Stimulated activated CD4-positive, alpha-beta T cell treated with anti-CD3 and anti-CD28 coated beads, Interleukin-12 subunit alpha, Interleukin-12 subunit beta, amount 100 ng/mL, for 4 hours (primary cell): ENCODE measurements at places on chromosomes 7 and 10.

- DNase-seq, result no peak
These were observed 910.3 kb downstream of the LRMDA start for GRCh38 chr10:76341740-76342139.

DNA sequence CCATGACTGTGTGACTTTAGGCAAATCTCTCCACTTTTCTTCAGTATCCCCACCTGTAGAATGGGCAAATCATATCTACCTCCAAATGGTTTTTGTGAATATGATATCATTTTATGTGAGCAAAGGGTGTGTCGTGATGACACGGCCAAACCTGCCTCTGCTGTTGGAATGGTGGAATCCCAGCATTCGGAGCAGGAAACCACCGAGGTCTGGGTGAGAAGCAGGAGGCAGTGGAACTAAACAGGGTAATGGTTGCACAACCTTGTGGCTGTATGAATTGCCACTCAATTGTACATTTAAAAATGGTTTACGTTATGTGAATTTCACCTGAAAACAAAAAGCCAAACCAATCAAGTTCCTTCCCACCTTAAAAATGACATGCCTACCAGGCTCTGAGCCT is 131.4 kb upstream of the ZMIZ1 start:
- DNase-seq, result no peak

DNA sequence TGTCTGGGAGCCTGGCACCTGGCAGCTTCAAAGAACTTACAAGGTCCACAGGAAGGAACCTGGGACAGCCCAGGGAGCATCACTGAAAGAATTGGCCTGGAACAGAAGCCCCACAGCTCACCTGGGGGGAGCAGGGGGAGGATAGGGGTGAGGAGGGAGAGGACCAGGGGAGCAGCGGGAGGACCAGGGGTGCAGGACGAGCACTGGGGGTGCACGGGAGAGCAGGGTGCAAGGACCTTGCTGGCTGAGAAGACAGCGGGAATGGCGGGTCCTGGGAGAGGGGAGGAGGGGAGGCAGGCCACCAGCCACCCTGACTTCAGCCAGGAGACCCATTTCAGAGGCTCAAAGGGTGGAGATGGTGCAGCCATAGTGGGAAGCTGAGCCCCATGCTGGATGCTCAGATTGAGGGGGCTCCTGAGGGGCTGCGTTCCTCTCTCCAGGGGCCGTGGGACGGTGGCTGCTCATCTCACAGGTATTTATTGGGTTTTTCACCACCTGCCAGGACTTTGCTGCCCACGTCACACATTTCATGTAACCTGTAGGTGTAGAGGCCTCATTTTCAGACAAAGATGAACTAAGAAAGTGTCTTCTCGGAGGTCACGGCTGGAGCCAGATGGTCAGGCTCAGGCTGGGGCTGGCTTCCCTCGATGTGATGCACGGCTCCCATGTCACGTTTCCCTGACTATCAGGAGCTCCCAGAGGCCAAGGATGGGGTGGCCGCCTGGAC is 110.1 kb downstream of the WDR37 start:
- DNase-seq, result no peak

DNA sequence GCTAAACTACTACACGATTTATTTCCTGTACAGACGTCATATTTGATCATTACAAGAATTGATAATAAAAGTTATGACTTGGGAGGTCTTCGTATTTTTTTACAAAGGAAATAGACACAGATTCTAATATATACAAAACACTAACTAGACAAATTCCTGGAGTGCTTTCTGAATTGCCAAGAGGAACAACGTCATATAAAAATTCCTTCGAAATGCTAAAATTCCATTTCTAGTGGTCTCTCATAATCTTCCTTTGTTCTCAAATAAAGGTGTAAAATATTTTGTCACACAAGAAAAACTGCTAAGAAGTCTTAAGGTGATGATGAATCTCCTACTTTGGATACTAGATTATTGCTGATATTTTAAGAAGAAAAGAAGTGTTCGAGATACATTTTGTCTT is 85.4 kb downstream of the CDK6 start:
- DNase-seq, result no peak

DNA sequence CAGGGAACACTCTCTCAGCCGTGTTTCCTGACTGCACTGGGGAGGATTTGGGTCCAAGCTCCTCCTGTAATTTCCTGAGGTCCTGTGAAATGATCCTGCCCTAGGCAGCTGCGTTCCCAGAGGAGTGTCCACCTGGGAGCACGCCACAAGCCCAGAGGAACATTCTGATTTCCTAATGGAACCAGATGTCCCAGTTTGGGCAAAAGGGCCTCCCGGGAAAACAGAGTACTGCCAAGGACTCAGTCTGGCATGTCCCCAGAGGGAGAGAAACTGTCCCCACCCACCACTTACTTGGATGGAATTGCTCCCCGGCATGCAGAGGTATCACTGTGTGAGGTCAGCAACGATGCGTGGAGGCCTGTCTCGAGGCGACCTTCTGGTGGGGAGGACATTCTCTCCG is 34.5 kb downstream of the ASB13 start:
- no peak for DNase-seq

- no peak for DNase-seq
These were observed 30.0 kb upstream of the SGMS1 start for GRCh38 chr10:50653758-50654157.

DNA sequence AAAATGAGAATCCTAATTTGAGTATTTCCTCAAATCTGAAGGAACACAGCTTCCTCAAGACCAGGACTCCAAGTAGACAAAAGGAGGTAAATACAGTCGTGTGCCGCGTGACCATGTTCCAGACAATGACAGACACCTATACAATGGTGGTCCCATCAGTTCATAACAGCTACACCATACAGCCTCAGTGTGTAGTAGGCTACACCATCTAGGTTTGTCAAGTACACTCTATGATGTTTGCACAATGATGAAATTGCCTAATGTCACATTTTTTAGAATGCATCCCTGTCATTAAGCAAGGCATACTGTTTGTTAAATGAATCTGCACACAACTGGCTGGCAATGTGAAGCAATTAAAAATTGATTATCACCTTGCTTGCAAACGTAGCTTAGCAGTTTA is 107.9 kb downstream of the PROSER2 start:
- DNase-seq, result no peak

- DNase-seq, result no peak
These were observed 345.6 kb upstream of the LRGUK start for GRCh38 chr7:133781486-133782090.

DNA sequence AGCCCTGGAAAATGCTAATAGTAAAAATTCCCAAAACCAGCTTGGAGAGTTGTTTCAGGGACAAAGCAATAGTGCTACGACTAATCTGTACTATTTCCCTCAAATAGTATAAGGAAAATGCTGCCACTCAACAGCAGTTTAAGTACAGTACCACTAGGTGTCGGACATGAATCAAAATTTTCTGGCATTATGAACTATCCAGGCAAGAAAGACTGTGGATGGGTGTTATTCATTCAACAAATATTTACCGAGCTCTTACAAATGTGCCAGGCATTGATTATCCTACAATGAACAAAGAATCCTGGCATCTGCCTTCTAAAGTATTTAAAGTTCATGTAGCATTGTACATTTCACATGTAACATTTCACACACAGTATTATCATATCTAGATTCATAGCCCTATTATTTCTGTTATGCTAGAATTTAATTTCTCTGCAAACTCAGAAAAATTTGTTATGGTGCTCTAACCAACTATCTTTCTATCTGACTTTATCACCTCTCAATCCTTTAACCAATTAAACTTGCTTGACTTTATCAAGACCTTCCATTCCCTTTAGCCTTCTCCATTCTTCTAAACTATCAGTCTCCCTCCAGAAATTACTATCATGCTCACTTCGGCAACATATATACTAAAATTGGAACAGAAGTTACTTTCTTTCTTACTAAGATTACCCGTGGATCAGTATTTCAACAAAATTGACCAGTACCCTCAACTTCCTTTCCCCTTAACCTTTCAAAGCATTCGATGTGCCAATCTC is 80.6 kb downstream of the ARHGAP21 start:
- DNase-seq, result no peak

DNA sequence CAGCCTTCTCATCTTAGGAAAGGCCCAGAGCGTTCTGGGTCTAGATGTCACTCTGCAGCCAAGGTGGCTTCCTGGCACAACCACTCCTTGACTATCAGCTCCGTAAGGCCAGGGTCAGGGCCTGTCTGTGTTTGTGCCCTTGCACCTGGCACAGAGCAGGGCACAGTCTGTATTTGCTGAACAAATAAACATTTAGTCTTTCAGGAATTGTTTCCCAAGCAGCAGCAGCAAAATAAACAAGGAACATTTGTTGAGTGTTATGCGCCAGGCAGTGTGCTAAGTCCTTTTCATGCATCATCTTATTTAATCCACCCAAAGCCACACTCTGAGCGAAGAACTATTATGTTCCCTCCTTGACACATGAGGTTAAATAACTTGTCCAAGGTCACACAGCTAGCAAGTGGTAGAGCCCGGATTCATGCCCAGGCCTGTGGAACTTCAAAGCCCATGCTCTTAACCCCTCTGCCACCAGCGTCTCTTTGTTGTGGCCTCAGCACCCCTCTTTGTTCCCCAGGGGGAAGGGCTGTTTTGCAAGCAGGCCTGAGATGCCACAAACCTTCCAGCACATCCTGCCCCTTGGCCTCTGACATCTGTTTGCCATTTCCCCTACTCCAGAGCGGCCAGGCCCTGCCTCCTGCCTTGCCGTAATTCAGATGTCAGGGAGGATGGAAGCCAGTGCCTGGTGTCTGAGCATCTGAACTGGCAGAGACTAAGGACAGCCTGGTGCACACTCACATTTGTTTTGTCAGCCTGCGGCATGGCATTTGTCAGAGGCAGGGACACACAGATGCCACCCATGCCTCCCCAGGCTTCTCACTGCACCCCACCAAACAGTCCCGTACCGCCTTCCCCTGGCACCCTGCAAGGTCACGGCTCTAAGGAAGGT is 325.8 kb upstream of the ZMIZ1 start:
- DNase-seq, result no peak

DNA sequence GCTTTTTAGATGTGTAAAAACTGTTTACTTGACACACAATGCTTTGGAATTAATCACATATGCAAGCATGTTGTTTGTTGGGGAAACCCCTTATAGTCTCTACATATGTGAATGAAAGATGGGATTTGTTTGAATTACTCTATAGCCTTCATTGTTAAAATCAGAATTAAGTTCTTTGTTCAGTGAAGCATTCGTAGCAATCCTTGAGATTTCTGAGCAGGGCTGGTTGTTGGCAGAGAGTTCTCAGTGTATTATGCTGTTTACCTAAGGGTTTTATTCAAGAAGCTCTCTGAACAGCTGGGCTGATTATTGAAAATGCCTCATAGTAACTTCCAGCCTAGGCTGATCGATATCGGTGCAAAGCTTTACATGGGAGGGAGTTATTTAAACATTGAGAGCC is 190.9 kb downstream of the VTI1A start:
- no peak for DNase-seq

GRCh38 chr7:16526742-16527540 is at the start of gene LRRC72:
TSS of gene LRRC72 (plus strand) at chr7:16526825. CDS start at chr7:16526953, 128 bp downstream.
- DNase-seq, result no peak

GRCh38 chr10:34228066-34228465 is 587.0 kb downstream of the PARD3 start:
- no peak for DNase-seq

DNA sequence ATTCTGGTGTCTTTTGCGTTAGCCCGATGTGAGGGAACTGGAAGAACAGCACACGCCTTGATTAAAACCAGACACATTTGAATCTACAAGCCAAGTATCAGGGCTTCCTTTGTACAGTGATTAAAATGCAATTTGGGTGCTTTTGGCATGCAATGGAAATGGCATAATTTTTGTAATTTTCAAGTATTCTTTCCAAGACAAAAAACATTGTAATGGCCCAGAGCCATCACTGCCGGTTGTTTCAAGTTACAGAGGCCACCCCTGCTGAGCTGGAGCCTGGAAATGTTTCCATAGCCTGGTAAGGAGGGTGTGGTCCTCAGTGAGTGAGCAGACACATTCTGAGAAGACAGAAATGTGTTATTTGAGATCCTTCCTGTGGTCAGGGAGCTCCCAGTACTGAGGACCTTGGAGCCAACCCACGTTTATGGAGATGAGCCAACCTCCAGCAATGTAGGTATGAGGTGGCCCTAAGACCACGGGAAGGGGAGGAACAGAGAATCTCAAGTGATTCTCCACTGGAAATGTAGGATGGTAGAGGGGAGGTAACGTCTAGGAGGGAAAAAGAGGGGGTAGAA is 20.9 kb downstream of the TEX36 start:
- DNase-seq, result no peak
